EH (cell line): ENCODE measurements at places on chromosomes 5 and 9.
A peak's percentile ranks its signal among the peaks of the same experiment; 100 is the strongest.

GRCh38 chr9:129712634-129713401 lies 40.0 kb downstream of the PTGES start:
- peak; percentile 92 for DNase-seq

- DNase-seq = no peak
Measured at GRCh38 chr5:179455320-179455719, 95.0 kb upstream of the RUFY1 start.

GRCh38 chr9:88342246-88342645 lies 46.0 kb upstream of the SPIN1 start:
- DNase-seq = peak; percentile 36

DNA sequence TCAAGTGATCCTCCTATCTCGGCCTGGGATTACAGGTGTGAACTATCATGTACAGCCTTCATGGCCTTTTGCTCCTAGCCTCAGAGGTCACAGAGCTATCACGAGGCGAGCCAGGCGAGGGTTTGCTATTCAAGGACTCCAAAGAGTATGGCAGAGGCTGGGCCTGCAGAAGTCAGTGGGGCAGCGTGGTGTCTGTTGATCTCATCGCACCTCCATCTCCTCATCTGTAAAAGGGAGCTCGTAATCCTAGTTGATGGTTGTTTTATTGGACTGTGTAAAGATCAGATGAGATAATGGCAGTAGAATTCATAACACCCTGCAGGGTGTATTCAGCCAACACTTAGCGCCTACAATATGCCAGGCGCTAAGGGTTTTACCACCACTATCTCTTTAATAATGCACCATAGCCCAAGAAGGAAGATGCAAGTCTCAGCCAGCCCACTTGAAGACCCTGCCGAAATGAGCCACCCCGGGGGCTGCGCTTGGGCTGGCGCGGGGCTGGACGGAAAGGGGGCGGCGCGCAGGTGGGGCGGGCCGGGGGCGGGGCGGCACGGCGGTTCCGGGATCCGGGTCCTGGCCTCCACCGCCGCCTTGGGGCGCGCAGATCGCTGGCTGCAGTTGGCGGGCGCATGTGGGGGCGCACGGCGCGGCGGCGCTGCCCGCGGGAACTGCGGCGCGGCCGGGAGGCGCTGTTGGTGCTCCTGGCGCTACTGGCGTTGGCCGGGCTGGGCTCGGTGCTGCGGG lies at the start of gene GALNT12:
GALNT12 (plus strand) TSS at position 601 of the 744 bp plus-strand sequence; CDS start at position 630, 29 bp downstream.
- DNase-seq = no peak

DNA sequence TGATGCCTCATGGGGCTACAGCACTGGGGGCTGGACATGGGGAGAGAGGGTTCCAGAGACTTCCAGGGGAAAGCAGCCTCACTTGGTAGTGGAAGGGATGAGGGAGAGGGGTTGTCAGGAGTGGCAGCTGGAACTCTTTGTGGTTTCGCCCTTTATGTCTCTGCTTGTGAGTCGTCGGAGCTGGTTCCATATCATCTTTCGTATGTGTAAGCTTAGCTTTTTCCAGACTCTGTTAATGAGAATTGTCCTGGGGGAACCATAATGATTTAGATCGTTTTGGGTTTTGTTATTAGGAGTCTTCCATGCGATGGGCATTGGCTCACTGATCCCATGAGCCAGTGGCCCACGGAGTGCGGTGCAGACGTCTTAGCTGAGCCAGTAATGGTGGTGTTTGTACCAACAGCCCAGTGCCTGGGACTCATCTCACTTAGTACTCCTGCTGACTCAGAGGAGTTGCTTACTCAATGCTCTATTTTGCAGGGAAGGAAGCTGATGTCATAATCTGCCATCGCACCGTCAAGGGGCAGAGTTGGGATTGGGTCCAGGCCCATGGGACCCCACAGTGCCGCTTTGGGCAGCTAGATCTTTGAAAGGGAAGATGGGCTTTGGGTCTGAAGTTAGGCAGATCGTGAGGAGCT lies 48.5 kb downstream of the NEK6 start:
- peak; percentile 88 for DNase-seq

GRCh38 chr9:72588336-72588735 lies 66.9 kb downstream of the TMC1 start:
- peak; percentile 56 for DNase-seq

DNA sequence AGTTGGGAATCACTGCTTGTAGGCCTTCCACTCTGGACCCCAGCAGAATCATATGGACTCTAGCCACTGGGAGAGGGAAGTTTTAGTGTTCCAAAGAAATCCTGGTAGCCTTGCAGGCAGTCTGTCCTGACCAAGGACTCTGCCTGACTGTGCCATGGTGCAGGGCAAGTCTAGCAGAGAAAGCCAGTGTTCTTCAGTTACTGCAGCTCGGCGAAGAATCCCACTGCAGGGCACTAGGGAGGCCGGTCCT lies 20.3 kb upstream of the MATR3 start:
- no peak for DNase-seq

DNA sequence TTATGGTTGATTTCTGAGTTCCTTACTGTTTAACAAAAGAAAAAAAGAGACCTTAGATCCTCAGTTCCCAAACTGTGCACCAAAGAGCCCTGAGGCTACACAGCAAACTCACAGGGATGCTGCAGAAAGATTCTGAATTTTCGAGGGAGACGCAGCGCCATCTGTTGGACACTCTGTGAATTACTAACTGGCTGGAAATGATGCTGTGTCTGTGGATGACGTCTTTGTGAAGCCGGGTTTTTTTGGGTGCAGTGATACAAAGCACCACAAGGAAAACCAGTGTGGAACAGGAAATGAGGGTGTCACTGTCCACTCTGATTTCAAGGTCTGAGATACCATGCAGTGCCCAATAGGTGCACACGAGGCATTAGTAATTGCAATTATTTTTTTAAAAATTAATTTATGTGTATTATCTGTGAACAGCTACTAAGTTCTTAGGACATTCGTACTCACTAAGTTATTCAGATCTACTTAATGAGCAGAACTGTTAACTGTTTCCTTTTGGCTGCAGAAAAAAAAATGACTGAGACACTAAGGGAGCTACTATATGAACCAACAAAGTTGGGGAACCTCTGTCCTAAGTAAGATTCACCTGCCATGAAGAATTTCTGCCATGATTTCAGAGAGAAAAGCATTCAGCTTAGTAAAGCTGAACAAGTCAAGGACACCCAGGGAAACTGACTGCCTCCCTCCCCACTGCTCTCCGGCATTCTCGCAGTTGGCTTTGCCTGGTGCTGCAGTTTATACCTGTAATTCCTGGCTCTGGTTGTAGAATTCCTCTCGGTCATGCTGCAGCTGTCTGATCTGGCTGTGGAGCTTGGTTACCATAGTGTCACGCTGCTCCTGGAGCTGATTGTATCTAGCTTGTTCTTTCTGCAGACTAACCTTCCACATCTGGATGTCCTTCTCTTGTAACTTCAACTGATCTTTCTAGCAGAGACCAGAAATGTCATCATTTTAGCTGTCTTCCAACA lies 23.4 kb downstream of the SPACA9 start:
- DNase-seq = peak; percentile 84

- no peak for DNase-seq
Measured at GRCh38 chr5:132075719-132076077, 2.1 kb downstream of the CSF2 start.

- DNase-seq = peak; percentile 89
Measured at GRCh38 chr5:38441453-38442246, 114.8 kb downstream of the LIFR start.

DNA sequence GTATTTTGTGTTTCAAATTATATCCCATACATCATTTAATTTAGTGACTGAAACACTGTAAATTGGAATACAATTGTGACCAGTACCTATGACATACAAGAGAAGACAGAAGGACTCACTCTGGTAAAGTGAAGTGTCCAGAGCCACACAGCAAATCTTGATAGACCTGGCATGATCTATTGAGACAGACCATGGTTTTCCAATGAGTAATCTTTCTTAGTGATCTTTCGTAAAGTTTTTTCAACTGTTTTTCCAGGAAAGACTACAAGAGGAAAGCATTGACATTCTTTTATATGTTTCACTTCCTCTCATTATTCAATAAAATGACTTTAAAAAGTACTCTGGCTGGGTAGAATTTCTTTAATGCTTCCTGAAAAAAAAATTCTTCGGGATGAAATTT lies 43.3 kb upstream of the ALDH1A1 start:
- peak; percentile 70 for DNase-seq

DNA sequence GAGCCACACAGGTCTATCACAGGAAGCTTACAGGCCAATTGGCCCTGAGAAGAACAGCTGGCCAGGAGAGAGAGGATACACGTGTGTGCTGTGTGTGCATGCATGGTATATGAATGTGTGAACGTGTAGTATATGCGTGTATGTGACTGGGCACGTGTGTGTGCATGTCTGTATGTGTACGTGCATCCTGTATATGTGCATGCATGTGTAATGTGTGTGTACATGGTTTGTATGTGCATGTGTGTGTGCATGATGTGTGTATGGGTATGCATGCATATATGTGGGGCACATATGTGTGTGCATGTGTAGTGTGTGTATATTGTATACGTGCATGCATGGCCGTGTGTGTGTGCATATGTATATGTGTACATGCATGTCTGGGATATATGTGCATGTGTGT lies 57.0 kb upstream of the FCN2 start:
- no peak for DNase-seq

DNA sequence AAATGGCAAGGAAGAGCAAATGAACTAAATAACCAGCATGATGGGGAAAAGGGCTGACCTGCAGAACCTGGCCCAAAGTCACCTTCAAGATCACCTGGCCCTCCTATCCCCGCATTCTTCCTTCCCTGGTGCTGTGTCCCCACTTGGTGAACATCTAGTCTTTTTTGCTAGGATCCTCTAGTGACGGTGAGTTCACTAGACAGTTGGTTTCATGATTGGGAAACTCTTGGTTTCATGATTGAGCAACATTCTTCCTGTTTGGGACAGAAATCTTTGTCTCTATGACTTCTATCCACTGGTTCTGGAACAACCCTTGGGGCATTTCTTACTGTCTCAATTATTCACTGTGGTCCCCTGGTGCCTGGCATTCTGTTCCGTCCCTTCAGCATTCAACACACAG lies 50.2 kb upstream of the DAB2IP start:
- peak; percentile 61 for DNase-seq

GRCh38 chr9:134369416-134370212 lies 43.4 kb downstream of the RXRA start:
- DNase-seq = no peak

GRCh38 chr5:171701100-171701541 lies 84.5 kb upstream of the SMIM23 start:
- no peak for DNase-seq

DNA sequence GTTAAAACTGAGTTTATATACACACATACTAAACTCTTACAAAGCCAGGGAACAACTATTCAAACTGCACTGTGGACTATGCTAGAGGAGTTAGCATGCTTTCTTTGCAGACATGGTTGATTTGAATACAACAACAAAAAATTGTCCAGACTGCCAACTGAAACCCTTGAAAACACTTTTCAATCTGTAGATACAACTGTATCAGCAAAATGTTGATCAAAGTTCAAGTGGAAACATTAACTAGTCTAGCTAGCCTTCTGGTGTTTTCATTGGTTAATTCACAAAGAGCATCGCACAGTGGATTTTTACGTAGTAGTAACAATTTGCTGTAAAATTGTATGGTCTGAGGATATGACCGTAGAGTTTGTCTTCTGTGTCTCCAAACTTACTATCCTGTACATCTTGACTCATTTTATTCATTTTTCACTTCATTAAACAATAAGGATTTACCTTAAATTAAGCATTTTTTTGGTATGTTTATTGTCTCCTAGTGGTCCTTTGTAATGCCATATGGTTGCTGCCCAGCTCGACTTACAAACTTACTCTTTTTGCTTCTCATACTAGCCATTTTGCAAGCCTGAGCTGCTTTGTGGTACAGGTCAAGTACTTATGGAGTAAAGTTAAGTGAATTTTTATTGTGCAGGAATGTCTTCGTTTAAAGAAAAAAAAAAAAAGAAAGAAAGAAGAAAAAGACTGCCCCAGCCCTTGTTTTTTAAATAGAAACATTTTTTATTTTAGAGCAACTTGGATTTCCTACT lies 123.4 kb downstream of the ZCCHC7 start:
- no peak for DNase-seq

GRCh38 chr9:131856105-131856504 lies 116.2 kb upstream of the RAPGEF1 start:
- DNase-seq = no peak

- DNase-seq = peak; percentile 21
Measured at GRCh38 chr5:32612134-32612888, 27.0 kb downstream of the SUB1 start.

DNA sequence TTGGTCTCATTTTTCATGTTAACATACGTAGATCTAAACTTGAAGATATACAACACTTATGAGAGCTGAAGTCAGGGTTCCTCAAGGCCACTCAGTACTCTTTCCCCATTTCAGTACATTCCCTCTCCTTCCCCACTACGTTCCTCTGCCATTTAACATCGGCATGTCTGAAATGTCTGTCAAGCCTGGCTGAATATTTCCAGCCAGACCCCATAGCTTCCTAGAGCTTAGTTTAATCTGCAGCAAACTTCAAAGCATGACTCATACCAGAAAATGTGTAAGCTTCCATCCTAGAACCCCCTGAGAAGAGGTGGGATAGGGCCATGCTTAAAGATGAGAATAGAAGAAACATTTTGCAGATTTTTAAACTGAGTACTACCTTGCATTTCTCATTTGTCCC lies 6.2 kb downstream of the GZMA start:
- DNase-seq = peak; percentile 27
